Naive thymus-derived CD4-positive, alpha-beta T cell (primary cell): ENCODE measurements at places on chromosomes 12 and 14.
A peak's percentile ranks its signal among the peaks of the same experiment; 100 is the strongest.

DNA sequence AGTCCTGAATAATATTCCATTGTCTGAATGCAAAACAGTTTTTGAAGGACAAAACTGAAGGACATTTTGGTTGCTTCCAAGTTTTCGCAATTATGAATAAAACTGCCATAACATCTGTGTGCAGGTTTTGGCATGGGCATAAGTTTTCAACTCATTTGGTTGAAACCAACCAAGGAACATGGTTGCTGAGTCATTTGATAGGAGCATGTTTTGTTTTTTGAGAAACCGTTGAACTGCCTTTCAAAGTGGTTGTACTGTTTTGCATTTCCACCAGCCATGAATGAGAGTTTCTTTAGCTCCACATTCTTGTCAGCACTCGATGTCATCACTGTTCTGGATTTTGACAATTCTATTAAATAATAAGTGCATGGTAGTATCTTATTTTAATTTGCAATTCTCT lies 23.0 kb upstream of the GSG1 start:
- DNase-seq, result no peak

GRCh38 chr12:45907955-45908354 lies 82.4 kb downstream of the SCAF11 start:
- no peak for DNase-seq

- no peak for DNase-seq
Observed at GRCh38 chr14:44732144-44732543, 225.1 kb upstream of the FSCB start.

DNA sequence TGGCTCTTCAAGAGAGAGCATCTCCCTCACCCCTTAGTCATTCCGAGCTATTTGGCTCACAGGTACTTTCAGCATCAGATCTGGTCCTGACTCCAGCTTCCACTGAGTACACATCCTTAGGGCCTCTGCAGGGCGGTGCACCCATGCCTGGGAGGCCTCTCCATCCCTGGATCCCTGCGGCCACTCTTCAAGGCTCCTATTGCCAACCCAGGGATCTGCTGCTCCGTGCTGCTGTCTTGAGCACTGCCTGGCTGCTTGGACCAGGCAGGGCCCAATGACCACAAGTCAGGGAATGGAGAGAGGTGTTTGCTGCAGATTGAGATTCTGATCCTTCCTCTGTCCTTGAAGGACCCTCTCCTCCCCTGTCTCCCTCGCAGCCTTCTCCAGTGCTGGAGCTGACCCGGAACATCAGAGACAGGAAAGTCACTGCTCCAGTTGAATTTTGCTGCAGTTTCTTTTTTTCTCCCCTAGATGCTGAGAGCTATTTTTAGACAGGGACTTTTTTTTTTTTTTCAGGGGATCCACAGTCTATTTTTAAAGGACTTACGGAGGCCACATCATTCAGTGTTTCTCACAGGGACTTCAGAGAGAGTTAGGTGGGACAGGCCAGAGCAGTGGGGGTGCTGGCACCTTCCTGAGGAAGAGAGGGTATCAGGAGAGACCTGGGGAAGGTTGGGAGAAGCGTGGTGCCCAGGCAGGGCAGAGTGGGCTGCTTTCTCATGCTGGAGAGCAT lies 50.1 kb upstream of the KCNA1 start:
- DNase-seq, result no peak

- DNase-seq, result no peak
Observed at GRCh38 chr12:122749569-122750332, 2.9 kb upstream of the DENR start.

DNA sequence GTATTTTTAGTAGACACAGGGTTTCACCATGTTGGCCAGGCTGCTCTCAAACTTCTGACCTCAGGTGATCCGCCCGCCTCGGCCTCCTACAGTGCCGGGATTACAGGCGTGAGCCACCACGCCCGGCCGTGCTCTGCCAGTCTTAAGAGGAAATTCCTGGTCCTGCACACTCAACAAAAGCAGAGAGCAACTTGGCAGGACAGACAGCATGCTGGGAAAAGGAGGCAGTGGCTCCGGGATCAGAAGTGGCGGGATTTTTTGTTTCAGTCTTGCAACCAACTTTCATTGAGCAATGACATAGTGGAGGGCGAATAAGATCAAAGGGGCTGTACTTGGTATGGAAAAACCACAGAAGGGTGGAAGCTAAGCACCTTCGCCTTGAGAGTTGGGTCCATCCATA lies 2.1 kb downstream of the CKAP4 start:
- no peak for DNase-seq

DNA sequence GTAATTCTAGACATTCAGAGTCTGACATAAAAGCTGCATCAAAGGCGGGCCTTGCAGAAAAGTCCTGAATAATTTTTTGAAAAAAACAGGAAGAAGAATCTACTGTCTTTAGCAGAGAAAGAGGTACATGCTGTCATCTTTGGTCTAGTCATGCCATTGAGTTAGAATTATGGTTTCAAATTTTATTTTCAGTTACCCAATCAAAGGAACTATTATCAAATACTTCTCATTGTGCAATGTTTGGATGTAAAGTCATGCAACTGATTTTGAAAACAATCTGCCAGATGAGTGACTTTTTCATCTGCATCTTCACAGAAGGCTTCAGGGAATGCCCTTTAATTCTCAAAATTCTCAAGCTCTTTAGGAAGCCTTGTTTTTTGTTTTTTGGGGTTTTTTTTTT lies 803.5 kb downstream of the FLRT2 start:
- DNase-seq, result no peak

GRCh38 chr14:58107947-58108552 lies 44.0 kb downstream of the ARMH4 start:
- no peak for DNase-seq

GRCh38 chr14:92675421-92675820 lies 73.0 kb downstream of the LGMN start:
- no peak for DNase-seq

DNA sequence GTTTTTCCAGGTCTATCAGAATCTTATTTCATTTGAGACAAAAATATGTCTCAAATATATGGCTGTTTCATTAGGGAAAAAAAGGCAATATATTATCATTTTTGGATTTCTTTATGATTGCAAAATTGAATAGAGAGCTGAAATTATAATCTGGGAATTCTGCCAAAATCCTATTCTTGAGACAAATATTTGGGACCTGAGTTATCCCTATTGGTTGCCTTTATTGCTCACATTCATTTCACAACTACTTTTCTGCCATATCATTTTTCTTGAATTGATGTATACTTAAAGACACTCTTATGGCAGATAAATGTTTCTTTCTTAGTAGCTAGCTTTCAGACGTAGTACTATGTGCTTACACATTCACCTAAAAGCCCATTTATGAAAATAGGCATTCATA lies 241.6 kb upstream of the NOVA1 start:
- DNase-seq, result no peak

GRCh38 chr12:95881331-95881955 lies 22.7 kb downstream of the SNRPF start:
- no peak for DNase-seq

DNA sequence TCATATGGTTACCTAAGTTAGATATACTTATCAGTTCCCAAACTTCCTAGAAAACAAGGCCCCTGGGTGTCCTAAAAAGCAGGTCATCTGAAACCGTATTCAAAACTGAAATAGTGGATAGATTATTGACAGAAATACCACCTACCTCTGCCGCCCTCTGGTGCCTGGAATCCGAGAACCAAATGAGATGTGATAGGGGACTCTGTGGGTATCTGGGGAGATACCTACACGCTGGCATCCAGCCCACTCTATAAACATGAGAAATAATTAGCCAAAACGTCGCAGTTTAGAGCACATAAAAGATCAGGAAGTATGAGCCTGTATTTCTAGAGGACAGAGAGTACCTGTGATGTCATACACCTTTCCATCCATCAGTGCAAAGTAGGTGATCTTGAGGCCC lies 4.4 kb downstream of the ORMDL2 start:
- no peak for DNase-seq

GRCh38 chr12:91551927-91552326 lies 369.3 kb upstream of the DCN start:
- DNase-seq, result no peak

- DNase-seq, result no peak
Observed at GRCh38 chr12:117026343-117026742, 72.9 kb downstream of the TESC start.

- DNase-seq, result no peak
Observed at GRCh38 chr14:22781301-22781991, 15.0 kb downstream of the OXA1L start.

DNA sequence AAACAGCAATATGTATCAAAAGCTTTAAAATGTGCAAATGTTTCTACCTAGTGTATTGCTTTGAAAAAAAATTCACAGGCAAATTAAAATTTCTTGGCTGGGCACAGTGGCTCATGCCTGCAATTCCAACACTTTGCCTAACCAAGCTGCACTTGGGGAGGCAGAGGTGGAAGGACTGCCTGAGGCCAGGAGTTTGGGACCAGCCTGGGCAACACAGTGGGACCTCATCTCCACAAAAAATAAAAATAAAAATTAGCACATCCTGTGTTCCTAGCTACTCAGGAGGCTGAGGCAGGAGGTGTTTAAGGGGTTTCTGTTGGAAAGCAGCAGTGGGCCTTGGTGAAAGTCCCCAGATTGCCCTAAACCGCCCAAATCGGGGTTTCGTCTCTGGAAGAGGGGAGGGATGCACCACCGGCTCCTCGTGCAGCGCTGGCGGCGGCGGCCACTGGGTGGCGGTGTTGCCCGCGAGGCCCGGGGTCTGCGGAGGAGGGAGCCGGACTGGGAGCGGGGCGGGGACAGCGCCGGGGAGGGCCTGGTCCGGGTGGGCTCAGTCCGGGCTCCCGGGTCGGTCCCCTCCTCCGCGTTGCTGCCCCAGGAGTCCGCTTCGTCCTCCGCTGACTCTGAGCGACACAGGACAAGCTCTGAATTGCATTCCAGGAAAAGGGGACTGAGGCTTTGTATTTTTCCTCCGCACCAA lies 265.6 kb downstream of the AACS start:
- DNase-seq, result peak; percentile 10

- peak; percentile 70 for DNase-seq
Observed at GRCh38 chr14:91350813-91351511, 66.7 kb downstream of the CCDC88C start.

GRCh38 chr14:101442451-101442850 lies 118.8 kb upstream of the DIO3 start:
- DNase-seq, result peak; percentile 73

DNA sequence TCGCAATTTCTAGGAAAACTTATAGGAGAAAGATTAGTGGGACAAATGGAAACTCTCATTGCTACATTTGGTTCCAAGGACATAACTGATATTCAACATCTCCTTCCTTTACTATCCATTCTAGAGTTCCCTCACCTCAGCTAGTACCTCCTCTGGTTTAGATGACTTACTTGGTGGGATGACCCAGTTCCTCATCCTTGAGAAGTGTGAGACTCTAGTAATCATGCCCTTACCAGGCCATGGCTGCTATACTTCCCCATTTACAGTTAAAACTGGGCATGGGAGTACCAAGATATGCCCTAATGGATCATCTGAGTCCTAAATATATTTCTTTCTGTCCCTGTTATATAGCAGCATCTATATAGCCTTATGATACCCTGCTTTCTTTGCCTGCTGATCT lies 58.1 kb downstream of the IFT81 start:
- DNase-seq, result no peak

GRCh38 chr12:121388421-121388981 lies 11.4 kb upstream of the RNF34 start:
- no peak for DNase-seq

DNA sequence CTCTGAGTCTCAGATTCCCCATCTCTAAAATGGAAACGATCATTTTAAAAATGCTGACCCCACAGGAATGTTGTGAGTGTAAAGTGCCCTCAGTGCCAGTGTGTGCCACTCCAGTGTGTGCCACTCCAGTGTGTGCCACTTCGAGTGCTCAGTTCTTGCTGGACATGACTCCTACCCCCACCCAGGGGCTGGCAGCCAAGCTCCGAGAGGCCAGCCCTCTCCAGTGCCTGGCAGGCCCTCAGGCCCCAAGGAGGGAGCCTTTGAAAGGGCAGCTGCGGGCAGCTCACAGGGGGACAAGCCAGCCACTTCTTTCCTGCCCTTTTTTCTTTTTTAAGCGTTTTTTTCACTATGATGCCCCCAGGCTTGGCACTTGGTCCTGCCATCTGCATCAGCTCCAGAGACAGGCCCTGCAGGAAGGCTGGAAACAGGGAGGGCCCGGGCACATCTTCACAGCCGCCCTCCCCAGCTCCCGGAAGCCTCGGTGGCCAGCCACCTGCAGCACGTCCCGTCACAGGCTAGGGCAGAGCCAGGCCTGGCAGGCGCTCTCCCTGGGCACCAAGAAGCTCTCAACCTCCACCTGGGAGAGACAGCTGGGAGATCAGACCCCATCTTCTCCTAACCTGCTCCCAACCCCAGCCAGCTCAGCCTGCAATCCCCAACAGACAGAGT lies 29.8 kb downstream of the NCOR2 start:
- DNase-seq, result no peak

DNA sequence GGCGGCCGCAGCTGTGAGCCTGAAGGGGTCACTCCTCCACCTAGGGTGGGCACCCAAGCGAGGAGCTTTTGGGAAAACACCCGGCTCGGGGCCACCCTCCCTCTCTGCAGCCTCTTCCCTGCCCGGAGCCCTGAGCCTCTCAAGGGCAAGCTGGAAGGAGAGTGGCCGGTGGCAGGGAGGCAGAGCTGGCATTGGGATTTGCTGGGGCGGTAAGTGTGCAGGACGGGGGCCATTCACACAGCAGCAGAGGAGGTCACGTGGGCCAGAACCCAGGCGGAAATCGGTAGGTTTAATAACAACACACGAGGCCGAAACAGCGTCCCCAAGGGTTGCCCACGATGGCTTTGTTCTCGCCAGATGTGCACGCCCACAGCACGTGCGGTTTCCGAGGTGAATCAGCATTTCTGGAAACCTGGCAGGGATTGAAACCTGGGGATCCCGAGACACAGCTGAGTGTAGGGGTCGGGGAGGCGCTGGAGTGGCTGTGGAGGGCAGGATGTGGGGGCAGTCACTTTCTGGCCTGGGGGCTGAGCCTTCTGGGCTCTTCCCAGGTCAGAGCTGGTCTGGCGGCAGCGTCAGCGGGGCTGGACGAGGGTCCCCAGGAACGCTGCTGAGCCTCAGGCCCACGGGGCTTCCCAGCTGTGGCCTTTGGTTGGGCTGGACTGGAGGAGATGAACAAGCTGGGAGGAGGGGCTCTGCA lies 23.5 kb downstream of the NOC4L start:
- no peak for DNase-seq

- DNase-seq, result no peak
Observed at GRCh38 chr14:67393689-67394088, 18.3 kb downstream of the PLEK2 start.

DNA sequence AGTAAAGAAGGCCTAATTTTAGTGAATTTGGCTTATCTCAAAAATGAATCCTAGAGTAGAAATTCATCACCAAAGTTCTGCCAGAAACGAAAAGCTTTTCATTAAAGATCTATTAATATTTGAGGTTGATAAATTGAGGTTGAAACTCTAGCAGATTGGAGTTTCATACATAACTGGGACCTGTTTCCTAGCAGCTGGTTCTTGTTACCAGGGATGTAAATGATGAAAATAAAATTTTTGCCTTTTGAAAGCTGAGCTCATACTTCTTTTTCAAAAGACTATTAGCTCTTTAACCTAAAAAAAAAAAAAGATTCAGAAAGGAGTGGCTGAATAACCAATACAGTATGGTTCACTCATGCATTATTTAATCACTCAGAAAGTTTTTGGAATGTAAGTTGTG lies 98.3 kb downstream of the PTGER2 start:
- DNase-seq, result no peak

- no peak for DNase-seq
Observed at GRCh38 chr12:121775501-121775900, 18.0 kb downstream of the RHOF start.

GRCh38 chr12:100141666-100141997 lies 1.0 kb downstream of the BLTP3B start:
- no peak for DNase-seq
